ENCODE measurements at places on chromosomes 2 and 18.

DNA sequence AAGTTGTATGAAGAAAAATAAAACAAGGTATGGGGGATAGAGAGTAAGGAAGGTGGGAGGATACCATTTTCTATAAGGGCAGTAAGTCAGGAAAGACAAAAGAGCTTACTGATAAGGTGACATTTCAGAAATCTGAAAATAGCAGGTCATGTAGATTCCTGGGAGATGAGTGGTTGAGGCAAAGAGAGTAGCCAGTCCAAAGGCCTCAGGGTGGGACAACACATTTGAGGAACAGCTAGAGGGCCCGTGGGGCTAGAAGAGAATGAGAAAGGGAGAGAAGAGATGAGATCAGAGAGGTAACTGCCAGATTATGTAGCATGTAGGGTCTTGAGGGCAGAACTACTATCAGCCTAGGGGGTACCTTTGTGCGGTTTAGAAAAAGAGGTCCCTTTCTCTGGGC lies 2.9 kb downstream of the CLHC1 start:
- no peak for DNase-seq

DNA sequence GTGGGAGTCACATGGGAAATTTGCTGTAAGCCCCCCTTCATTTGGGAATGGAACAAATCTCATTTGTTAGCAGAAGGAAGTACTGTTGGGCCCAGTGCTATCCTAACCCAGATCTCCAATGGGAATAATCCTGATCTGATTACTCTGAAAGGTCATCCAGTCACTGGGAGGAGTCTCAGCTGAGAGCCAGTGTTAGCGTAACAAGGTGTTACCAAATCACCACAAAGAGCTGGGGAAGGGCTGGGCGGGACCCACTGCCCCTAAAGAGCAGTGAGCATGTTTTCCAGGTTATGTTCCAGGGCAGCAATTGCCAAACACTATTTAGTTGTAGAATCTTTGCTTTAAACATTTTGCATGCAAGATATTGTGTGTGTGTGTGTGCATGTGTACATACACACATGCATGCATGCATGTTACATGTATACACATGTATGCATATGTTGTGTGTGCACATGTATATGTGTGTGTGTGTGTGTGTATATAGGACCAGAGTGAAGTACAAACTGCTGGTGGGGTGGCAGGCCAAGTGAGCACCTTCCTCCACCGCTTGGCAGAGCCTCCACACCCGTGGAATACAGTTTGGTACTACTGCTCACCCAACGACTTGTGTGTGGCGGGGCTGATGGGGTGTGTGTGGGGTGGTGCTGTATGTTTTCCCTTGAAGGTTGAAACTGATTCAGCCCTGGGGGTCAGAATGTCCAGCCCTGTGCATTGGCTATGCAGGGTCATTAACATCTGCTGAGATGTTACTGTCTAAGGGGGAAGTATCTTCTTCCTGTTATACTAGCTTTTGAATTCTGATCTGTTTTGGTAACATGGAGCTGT lies 15.2 kb downstream of the INPP5D start:
- DNase-seq: no peak

- DNase-seq: no peak
These were observed 115.5 kb upstream of the RAB27B start for GRCh38 chr18:54712758-54713157.

DNA sequence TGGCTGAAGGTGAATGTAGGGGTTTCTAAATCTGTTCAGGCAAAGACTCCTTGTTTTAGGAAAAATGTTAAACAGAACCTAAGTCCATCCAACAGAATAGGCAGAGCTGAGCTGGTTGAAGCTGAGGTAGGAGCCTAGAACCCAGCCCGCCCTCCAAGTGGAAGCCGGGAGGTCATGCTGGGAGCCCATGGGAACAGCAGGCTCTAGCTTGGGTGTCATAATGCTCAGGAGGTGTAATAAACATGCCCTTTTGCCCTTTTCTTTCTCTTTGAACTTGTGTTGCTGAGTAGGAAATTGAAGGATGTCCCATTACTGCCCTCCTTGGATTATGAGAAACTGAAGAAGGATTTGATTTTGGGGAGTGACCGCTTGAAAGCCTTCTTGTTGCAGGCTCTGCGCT lies 60.3 kb downstream of the ARMC9 start:
- no peak for DNase-seq

DNA sequence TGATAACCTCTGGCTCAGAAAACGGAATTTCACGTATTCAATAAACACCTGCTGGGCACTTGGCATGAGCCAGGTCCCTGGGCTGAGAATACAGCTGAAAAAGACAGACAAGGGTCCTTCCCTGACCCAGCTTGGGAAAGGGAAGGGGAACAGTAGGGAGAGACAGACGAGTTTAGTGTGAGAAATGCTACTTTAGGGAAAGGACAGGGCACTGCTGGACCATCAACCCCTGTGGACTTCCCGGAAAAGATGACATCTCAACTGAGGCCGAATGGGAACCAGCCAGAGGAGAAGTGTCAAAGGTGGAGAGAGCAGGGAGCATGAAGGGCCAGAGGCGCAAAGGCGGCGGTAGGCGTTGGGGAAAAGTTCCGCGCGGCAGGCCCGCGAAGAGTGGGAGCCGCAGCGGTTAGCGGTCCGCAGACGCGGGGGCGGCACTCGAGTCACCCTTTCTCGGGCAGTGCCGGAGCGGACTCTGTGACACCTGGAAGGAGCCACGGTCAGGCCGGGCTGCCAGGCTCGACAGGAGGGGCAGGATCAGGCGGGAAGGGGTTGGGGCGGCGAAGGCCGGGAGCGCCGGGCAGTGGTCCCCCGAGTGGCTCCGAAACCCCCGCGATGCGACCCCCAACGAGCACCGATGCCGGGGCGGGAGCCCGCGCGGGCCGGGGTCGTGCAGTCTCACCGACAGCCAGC lies 519 bp downstream of the TEX261 start:
- peak; percentile 28 for DNase-seq

DNA sequence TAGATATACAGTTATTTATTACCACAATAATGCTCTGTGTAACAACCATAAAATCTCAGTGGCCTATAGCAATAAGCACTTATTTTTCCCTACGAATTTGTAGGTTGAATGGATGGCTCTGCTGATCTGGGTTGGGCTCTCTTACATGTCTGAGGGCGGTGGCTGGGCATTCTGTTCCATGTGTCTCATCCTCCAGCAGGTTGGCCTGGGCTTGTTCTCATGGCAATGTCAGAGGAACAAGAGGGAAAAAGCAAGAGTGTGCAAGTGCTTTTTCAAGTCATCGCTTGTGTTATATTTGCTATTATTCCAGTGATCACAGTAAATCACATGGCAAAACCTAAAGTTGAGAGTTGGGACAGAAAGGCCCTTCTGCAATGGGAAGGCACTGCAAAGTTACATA lies 30.4 kb upstream of the MYO3B start:
- no peak for DNase-seq

DNA sequence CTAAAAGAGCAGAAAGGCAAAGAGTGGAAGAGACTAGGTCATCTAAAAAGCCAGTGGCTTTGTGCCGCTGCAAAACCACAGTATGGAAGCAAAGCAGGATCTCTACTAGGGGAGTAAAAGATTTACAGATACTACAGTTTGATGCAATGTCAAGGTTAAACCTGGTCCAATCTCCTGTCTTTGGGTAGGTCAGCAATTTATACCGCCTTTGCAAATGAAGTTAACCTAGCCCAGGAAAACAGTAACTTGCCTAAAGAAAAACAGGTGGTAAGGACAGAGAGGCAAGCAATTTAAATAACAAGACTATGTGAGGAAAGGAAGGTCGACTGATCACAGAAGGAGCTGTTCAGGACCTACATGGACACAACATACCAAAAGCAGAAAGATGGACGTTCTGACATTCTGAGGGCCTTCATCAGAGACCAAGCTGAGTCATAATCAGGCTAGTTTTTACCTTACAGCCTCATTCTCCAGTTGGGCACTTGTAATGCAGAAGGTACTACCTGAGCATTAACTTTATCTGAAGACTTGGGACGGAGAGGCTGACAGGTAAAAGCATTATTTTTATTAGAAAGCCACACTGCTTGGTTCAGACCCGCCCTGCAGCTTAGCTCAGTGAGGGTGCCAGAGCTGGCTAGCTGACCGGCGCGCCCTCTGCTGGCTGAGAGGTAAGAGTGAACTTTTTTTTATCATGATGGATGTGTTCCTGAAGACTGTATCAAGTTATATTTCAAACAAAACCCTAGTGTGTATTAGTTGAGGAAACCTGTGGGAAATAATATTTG lies 15.9 kb downstream of the CDKL4 start:
- DNase-seq: peak; percentile 11

- no peak for DNase-seq
These were observed 277.1 kb upstream of the NRP2 start for GRCh38 chr2:205405194-205405593.

DNA sequence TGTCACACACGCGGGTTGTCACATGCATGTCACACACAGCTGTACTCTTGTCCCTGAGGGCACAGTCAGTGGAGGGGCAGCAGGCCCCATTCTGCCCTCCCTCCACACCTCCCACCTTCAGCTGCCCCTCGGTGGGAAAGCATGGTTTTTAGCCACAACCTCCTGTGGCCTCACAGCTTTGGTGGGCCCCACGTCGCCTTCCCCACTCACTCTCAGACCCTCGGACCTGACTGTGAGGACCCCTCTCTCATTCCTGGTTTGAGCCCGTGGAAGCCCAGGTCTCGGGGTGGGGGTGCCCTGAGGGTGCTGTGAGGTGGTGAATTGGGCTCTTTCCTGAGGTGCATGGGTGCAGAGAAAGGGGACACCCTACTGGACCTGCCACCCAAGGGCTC lies 19.9 kb downstream of the KCNG2 start:
- no peak for DNase-seq

DNA sequence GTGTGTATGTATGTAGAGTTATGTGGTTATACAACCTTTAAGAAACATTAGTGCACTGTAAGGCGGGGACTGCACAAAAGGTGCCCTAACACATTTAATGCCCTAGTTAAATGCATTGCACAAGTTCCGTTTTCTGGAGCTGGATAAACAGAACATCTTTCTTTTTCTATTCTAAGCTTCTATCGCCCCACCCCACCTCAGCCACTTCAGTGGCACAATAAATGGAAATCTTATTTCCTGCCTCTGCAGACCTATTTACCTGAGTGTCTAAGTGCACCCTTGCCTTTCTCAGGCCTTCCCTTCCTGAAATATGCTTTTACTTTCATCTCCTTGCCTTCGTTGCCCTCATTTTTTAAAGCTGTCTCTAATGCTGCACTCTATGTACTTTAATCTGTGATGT lies 123.5 kb downstream of the TANC1 start:
- DNase-seq: no peak

DNA sequence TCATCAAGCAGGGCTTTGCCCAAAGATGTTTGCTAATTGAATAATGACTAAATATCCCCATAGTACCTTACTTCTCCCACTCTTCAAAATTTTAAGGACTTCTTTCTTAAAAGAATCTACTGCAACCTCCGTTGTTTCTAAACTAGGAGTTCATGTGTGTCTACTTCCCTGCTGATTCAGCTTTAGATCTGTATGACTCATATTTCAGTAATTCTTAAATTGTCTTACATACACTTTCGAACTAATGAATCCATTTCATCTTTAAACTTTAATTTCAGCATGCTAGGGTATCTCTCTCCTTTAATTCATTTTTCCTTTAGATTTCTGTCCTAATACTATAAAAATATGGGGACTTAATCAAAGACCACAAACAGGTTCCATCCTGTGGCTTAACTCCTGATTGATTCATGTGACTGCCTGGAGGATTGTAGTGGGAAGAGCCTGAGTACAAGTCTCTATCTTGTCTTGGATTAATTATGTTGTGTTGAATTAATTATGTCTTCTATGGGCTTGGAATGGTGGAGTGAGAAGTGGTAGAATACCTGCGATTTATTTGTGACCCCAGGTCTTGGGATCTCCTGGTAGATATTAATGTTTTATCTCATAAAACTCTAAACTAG lies 24.9 kb upstream of the COL5A2 start:
- no peak for DNase-seq

GRCh38 chr2:26696351-26696816 lies 3.9 kb downstream of the KCNK3 start:
- no peak for DNase-seq

- no peak for DNase-seq
These were observed 290.6 kb downstream of the PTGR3 start for GRCh38 chr18:74918276-74918790.

- no peak for DNase-seq
These were observed 562.3 kb downstream of the SOX11 start for GRCh38 chr2:6254441-6254840.

DNA sequence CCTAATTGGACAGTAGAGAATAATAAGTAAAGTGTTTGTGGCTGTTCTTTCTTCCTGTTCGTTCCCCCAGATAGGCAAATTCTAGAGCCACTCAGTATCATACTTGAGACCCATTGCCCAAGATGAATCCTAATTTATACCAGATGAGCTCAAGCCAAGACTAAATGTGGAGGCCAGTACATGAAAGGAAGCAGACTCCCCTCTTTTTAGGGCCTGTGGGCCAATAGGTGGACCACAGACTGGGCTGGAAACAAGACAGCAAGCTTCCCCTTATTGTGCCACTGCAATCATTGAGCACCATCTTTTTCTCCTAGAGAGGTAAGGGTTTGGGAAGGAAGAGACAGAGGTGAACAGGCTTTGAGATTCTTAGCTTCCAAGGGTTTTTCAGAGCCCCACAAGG lies 141.9 kb downstream of the MGAT5 start:
- DNase-seq: no peak

DNA sequence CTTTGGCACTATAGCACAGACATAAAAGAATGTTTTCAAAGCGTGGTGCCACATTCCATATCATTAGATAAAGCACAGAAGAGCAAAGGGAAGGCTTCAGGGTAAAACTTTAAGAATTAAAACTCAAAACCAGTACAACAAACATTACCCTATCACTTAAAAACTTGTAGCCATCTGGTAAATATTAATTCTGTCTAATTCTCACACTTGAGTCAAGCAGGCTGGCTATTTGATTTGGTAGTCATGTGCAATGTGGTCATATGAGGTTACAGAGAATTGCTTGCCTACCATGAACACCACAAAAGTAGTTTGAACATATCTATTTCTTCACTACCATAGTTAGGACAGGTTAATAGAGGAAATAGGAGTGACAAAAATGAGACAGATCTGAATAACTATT lies 244.9 kb downstream of the IRS1 start:
- DNase-seq: peak; percentile 55

DNA sequence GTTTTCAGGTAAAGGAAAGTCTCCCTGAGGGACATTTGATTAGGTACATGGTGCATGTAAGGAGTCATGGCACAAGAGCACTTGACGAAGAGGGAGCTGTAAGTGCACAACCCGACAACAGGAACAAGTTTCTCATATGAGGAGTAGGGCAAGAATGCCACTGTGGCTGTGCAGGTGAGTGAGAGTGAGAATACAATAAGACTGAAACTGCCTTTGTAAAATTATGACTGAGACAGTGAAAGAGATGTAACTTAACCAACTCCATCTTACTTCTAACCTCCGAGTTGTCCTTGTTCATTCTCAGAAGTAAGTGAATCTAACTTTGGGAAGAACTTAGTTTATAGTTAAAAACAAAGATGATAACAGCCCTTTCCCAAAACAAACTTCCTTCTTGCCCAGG lies 1025.8 kb upstream of the CNTNAP5 start:
- no peak for DNase-seq

GRCh38 chr18:46458472-46458871 lies 198.5 kb downstream of the LOXHD1 start:
- no peak for DNase-seq

- DNase-seq: no peak
These were observed 9.1 kb downstream of the KCNF1 start for GRCh38 chr2:10920764-10921388.
